Memory B cell (primary cell): ENCODE measurements at places on chromosomes 2 and 18.

GRCh38 chr2:88003074-88003755 is 13.1 kb downstream of the RNU2-63P start:
- no peak for DNase-seq

DNA sequence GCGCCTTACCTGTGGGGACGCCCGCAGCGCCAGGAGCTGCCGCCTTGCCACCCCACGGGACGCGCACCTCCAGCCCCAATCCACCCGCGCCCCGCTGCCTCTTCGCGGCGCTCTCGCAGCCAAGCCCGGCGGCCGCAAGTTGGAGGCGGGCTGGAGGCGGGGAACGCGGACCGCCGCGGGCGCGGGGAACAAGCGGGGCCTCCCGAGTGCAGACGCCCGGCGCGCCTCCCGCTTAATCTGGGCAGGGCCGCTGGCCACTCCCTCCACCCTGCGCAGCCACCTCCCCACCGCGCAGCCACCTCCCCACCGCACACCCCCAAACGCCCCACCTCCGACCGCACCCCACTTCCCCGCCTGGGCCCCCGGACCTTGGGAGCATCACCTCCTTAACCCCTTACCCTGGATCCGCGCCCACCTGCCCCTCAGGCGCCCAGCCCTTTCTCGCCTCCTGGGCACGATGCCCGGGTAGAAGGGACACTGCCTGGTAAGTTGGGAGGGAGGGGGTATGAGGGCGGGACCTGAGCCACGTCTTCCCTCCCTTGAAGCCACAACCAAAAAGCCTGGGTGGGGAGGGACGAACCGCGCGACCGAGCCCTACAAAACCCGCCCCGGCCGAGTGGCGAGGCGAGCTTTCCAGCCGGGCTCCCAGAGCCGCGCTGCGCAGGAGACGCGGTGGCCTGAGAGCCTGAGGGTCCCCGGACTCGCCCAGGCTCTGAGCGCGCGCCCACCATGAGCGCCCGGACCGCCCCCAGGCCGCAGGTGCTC is at the start of the genes COL4A3 and COL4A4:
Gene COL4A3 (plus strand): TSS at position 627 of the 765 bp plus-strand sequence. CDS start 103 bp downstream, at position 730.
Gene COL4A4 (minus strand): TSS at position 208 of the 765 bp plus-strand sequence. CDS start 16,722 bp downstream, outside the sequence.
- DNase-seq, result peak; percentile 52

DNA sequence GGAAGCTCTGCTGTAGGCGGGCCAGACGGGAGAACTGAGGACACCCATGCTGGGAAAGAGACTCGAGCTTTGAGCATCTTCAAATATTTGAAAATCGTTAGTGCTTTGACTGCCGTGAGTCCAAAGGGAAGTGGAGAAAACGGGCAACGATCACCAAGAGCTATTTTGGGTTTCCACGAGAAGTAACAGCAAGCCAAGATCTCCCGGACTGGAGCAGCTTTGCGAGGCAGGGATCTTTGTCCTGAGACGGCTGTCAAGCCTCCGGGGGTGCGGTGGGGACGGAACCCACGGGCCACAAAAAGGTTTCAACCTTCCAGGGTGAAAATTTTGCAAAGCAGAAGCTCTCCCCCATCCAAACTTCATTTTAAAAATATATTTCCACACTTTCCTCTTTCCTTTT is 195.8 kb downstream of the NDUFA10 start:
- DNase-seq, result no peak

DNA sequence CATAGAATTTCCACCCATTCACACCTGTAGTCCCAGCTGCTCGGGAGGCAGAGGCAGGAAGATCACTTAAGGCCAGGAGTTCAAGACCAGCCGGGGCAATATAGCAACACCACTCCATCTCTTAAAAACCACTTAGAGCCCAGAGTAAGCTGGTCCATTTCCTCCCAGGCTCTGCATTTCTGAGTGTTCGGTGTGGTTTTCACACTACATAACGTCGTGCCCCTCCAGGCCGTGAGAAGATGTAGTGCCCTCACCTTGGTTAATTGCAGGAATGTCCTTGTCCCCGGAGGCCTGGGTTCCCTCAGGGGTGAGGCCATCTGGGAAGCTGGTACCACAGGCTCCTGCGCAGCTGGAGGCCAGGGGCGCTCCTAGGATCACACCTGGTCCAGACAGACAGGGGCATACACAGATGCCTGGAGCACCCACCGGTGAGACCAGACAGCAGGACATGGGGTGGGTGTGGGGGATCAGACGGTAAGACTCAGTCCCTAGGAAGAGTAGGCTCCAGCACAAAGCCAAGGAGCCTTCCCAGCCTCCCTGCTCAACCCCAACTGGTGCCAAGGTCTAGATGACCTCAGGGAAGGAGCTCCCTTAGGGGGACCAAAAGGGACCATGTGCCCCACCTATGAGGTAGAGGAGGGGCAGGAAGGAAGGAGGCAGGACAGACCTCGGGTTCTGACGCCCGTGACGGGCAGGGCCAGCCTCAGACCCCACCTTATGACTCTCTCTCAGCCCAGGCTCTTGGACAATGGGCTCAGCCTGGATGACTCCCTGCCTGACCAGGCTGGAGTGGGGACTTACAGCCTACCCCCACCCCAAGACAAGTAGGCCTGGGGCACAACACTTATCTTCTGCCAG is 752 bp downstream of the ASTL start:
- no peak for DNase-seq

DNA sequence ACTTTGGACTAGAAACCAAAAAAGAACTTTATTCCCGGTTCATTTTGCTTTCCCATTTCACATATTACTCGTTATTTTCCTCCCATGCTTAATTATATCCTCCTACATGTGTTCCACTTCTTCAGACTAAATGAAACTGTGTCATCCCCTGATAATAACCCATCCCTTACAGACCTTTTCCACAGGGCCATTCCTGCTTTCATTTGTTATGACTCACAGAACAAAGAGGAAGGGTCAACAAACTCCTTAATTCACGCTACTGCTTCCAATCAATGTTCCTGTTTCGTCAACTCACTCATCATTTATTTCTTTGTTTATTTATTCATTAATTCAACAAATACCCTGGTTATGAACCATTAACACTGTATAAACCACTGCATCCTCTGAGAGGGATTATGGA is 104.5 kb downstream of the ZEB2 start:
- no peak for DNase-seq

- DNase-seq, result peak; percentile 58
Observed at GRCh38 chr2:136246086-136246669, 128.2 kb upstream of the CXCR4 start.

- no peak for DNase-seq
Observed at GRCh38 chr18:13791181-13791580, 32.8 kb upstream of the MC5R start.

- no peak for DNase-seq
Observed at GRCh38 chr2:167692936-167693335, 554.5 kb downstream of the STK39 start.

DNA sequence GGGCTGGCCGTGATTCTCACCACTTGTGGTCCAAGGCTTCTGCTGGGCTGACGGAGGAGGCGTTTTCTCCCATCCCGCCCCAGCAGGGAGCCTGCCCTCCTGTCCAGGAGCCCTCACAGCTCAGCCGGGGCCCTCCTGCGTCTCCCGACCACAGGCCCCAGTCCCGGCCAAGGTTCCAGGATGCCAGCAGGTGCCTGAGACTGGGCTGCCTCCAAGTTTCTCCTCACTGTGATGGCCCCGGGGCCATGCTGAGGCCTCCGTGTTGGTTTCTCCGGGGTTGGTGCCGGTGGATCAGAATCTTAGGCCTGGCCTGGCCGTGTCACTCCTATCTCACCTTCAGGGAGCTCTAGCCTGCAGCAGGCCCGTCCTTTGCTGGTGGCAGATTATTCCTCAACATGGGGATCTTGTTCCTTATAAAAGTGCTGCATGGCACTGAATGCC is 5.9 kb downstream of the KCNG2 start:
- no peak for DNase-seq

- no peak for DNase-seq
Observed at GRCh38 chr2:6835467-6835866, 30.2 kb downstream of the CMPK2 start.

GRCh38 chr2:102492006-102492405 is 19.0 kb downstream of the SLC9A4 start:
- no peak for DNase-seq

DNA sequence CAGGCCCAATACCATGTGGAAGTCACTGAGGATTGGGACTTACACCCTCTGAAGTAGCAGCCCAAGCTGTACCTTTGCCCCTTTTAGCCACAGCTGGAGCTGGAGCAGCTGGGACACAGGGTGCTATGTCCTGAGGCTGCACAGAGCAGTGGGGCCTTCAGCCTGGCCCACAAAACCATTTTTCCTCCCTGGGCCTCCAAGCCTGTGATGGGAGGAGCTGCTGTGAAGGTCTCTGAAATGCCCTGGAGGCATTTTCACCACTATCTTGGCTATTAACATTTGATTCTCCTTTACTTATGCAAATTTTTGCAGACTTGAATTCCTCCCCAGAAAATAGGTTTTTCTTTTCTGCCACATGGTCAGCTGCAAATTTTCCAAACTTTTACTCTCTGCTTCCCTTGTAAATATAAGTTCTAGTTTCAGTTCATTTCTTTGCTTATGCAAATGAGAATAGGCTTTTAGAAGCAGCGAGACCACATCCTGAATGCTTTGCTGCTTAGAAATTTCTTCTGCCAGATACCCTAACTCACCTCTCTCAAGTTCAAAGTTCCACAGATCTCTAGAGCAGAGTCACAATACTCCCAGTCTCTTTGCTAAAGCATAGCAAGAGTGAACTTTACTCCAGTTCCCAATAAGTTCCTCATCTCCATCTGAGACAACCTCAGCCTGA is 213.8 kb upstream of the MGAT5 start:
- no peak for DNase-seq

DNA sequence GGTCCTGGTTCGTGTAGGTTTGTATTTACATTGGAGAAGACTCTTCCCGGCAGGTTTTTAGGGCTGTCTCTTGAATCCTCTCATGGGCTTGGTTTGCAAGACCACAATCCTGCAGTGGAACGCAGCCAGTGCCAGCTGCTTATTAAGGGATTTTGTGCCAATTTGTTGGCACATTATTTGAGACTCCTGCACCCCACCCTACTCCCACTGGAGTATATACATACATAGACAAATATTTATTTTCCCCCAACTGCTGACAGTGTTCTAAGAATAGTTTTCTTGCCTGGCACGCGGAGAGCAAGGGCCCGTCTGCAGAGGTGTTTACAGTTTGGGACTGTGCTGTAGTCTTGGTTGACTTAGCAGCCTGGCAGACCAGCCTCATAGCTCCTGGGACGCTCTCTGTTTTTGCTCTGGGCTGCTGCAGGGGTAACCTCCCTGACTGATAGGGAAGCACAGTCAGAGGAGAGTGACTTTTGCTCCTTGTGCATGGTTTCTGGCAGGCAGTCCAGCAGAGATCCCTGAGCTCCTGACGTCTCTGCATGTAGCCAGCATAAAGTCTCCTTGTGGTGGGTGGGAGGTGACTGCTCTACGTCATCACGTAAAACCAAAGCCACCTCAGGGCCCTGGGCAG is 1.9 kb downstream of the LDLRAD4 start:
- DNase-seq, result no peak

DNA sequence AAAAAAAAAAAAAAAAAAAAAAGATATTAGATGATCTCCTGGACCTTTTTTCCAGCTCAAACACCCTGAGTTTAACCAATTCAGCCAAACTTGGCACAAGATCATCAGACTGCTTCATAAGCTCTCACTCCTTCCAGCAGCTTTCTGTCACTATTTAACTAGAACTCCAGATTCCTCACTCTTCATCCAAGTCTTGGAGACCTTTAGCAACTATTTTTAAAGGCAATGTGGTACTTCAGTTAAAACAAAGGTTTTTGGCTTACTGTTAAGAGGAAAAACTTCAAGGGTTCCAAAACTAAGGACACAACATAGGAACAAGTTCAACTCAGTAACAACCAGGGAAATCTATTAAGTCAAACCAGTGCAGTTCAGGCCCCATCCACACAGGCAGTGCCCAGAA is 23.2 kb downstream of the LAMA1 start:
- DNase-seq, result no peak

- no peak for DNase-seq
Observed at GRCh38 chr2:21194858-21195271, 71.1 kb downstream of the TDRD15 start.

DNA sequence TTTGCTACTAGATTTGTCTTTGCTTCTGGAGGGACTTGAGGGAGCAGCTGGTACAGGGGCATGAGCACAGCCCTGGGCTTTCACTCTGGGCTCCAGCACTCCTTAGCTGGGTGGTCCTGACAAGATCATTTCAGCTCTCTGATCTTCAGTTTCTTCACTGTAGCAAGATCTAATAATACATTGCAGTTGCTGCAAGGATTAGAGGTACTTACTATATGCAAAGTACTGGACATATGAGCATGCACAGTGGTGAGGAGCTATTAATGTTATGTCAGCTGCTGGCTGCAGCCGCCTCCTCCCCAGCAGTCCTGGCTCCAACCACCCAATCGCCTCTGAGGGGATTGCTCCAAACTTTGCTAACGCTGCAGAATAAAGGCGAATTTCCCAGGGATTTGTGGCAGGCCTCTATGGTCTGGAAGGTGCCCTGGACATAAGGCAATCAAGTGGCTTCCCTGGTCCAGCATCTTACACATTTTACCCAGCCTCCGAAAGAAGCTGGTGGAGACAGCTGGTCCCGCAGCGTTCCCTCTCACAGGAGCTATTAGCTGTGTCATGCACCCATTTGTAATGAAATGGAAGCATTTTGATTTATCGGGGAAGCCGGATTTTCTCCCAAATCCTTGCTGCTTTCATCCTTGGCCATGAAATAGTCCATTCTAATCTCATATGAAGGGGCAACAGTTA is 96.7 kb downstream of the RHOB start:
- DNase-seq, result no peak

DNA sequence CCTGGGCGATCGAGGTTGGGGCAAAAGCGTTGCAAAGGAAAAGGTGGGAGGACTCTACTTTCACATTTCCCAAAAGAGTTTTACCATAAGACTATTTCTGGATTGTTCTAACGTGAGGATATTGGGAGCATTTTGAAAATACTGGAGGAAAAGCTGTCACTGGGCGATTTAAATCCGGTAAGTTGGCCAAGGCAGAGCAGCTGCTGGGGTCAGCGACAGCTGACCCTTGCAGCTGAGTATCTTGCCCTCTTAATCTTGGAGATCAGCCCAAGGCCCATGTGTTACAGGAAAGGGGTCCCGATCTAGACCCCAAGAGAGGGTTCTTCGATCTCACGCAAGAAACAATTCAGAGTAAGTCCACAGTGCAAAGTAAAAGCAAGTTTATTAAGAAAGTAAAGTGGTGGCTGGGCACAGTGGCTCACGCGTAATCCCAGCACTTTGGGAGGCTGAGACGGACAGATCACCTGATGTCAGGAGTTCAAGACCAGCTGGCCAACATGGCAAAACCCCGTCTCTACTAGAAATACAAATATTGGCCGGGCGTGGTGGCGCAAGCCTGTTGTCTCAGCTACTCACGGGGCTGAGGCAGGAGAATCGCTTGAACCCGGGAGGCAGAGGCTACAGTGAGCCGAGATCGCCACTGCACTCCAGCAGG is 964 bp upstream of the ST3GAL5 start:
- no peak for DNase-seq

DNA sequence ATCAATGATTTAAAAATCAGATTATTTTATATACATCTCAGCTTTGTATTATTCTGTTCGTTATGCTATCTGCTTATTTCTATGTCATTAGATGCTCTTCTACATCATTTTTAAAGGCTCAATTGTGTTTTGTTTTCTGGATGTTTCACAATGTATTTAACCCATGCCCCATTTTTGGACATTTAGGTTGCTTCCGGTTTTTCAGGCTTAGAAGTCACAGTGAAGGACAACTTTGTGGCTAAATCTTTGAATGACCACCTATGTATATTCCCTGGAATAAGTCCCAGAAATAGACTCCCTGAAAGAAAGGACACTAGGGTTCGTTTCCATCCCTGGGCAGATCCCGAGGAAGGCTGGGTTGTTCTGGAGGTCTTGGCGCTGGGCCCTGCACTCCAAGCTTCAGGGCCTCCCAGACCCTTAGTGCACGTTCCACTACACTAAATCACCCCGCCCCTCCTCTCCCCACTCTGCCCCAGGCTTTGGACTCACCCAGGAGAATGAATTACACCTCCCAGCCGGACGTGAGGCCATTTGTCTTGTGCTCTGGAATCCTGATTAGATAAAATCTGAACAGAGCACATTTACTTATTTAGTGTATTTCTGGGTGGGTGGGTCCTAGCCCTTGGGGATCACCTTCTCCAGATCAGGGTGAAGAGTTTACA is 188.2 kb downstream of the ZFP36L2 start:
- no peak for DNase-seq
